ENCODE measurements at places on chromosomes 2 and 18. TPM values are rescaled to one million over a fixed set of nuclear protein-coding genes. Genes with fewer than 3 reads are reported as not detected.

- H3K27me3 ChIP-seq, result peaks cover 2% of the 10 kb centered on the region
- H3K27ac ChIP-seq, result no peak overlapping the region
- H3K36me3 ChIP-seq, result no peaks in the 10 kb centered on the region
- no peak overlapping the region for H3K4me3 ChIP-seq
- no peaks in the 10 kb centered on the region for H3K4me1 ChIP-seq
- DNase-seq, result no peak
Observed at GRCh38 chr2:177123048-177123447, 89.5 kb upstream of the HNRNPA3 start.

DNA sequence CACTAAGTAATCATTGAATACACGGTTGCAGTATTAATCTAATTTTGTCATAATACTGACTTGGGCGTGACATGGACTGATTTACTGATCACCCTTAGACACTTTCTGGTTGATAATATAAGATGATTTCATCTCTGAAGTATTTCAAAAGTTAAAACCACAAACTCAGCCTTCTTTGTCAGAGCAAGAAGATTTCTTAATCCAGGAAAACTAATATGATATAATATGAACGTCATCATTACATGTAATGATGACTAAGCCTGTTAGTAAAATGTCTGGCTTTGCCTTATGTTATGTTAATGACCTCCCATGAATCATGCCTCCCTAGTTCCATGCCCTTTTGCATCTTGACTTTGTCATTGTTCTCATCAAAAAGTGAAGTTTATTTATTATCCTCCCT lies 1325.0 kb upstream of the CDH2 start:
- DNase-seq, result no peak
- no peaks in the 10 kb centered on the region for H3K36me3 ChIP-seq
- H3K4me1 ChIP-seq, result no peaks in the 10 kb centered on the region

DNA sequence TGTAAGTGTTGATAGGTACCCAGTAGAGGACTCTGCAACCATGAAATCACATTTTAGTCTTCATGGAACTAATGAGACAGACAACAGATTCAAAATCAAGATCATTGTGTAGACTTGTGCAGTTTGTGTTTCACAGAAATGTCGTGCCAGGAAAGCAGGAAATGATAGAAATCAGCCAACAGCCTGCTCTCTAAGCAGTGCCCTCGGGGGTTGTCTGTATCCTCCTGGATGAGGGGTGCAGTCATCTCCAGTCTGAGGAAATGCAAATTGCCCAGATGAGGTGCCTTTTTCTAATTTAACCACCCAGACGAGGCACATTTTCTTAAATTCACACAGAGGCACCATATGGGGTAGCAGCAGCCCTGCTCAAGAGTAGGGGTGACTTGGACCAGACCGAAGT lies 663.1 kb downstream of the XIRP2 start:
- no peak for DNase-seq
- no peaks in the 10 kb centered on the region for H3K4me1 ChIP-seq
- no peaks in the 10 kb centered on the region for H3K27me3 ChIP-seq
- no peak overlapping the region for H3K4me3 ChIP-seq
- no peaks in the 10 kb centered on the region for H3K36me3 ChIP-seq

DNA sequence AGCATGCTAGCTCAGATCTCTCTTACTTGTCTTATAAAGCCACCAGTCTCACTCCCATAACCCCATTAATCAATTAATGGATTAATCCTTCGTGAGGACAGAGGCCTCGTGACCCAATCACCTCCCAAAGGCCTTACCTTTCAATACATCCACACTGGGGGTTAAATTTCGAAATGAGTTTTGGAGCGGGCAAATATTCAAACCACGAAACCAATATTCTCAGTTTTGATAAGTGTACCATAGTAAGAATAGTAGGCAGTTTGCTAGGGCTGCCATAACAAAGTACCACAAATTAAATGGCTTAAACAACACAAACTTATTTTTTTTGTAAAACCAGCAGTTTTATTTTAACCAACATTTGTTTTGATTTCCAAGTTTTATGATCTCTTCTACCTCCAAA lies 15.2 kb downstream of the HIBCH start:
- H3K4me1 ChIP-seq, result peaks cover 17% of the 10 kb centered on the region
- DNase-seq, result no peak

- H3K4me1 ChIP-seq, result peaks cover 24% of the 10 kb centered on the region
- no peaks in the 10 kb centered on the region for H3K36me3 ChIP-seq
- DNase-seq, result no peak
Observed at GRCh38 chr18:48866028-48866733, 84.6 kb downstream of the SMAD7 start.

DNA sequence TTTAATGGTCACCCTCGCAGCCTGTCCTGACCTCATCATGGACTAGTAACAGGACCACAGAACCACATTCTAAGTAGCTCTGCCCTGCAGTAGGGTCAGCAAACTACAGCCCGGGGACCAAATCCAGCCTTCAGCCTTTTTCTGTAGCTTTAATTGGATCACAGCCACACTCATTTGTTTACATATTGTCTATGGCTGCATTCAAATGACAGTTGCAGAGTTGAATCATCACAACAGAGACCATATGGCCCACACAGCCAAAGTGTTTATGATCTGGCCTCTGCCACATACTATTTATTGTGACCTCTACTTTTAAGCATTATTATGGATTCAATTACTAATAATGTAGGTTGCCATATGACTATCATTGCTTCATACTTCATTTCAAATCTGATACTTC lies 47.7 kb downstream of the MAP3K19 start:
- peaks cover 3% of the 10 kb centered on the region for H3K4me1 ChIP-seq
- H3K27ac ChIP-seq, result no peak overlapping the region
- peaks cover 3% of the 10 kb centered on the region for H3K27me3 ChIP-seq
- H3K36me3 ChIP-seq, result no peaks in the 10 kb centered on the region

GRCh38 chr2:205852457-205852856 lies 170.2 kb downstream of the NRP2 start:
- no peaks in the 10 kb centered on the region for H3K36me3 ChIP-seq
- peaks cover 17% of the 10 kb centered on the region for H3K27me3 ChIP-seq

The RBBP8 gene
- 62.5 TPM for total RNA-seq

DNA sequence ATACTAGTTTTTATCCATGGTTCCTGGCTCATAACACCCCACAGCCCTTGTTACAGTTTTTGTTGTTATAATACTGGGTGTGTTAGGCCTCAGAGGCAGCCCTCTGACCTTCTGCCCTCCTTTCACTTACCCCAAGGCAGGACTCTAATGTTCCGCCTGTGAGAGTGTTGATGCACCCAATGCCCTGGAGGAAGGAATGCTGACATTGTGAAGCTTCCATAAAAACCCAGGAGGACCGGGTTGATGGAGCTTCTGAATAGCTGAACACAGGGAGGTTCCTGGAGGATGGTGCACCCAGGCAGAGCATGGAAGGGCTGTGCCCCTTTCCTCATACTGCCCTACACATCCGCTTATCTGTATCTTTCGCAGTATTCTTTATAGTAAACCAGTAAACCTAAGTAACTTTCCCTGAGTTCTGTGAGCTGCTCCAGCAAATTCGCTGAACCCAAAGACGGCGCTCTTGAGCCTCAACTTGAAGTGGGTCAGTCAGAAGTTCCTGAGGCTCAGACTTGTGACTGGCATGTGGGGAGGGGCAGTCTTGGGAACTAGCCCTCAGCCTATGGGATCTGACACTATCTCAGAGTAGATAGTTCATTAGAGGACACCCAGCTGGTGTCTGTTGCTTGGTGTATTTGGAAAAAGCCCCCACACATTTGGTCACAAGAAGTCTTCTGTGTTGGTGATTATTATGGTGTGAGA lies 10.4 kb downstream of the STON1 start:
- H3K4me3 ChIP-seq, result no peak overlapping the region
- H3K36me3 ChIP-seq, result peaks cover 3% of the 10 kb centered on the region
- no peaks in the 10 kb centered on the region for H3K27me3 ChIP-seq
- DNase-seq, result no peak

The ATOH8 gene
- not detected for total RNA-seq

DNA sequence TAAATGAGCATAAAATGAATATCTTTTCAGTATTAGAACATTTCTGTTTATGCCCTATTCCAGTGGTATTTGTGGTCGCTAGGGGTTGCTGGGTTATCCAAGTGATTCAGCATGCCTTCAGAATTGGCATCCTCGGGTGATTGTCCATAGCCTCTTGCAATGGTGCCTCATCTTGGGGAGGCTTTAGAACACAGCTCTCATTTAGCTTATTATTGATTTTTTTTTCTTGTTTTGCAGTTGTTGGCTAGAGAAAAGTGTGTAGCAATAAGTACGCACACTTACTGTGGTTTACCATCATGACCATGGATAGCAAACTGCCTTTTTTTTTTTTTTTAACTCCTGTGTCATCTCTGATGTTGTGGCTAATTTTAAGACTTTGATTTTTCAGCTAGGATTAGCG lies 33.6 kb downstream of the PLEKHA3 start:
- H3K4me3 ChIP-seq, result no peak overlapping the region
- peaks cover 39% of the 10 kb centered on the region for H3K36me3 ChIP-seq
- peaks cover 27% of the 10 kb centered on the region for H3K4me1 ChIP-seq
- H3K27ac ChIP-seq, result no peak overlapping the region
- H3K27me3 ChIP-seq, result no peaks in the 10 kb centered on the region

GRCh38 chr18:54117853-54118773 lies 106.4 kb downstream of the MBD2 start:
- H3K36me3 ChIP-seq, result no peaks in the 10 kb centered on the region
- peaks cover 3% of the 10 kb centered on the region for H3K4me1 ChIP-seq
- no peaks in the 10 kb centered on the region for H3K27me3 ChIP-seq
- no peak overlapping the region for H3K4me3 ChIP-seq

All from activated CD4-positive, alpha-beta memory T cell treated with anti-CD3 and anti-CD28 coated beads for 36 hours (primary cell).